NT2/D1 (cell line): ENCODE measurements at places on chromosomes 4 and X.

- DNase-seq = no peak
Observed at GRCh38 chr4:179607003-179607402, 2164.8 kb upstream of the AGA start.

- no peak for DNase-seq
Observed at GRCh38 chrX:124030520-124030919, 69.0 kb downstream of the STAG2 start.

GRCh38 chr4:114417214-114417613 is 181.4 kb upstream of the UGT8 start:
- DNase-seq = no peak

DNA sequence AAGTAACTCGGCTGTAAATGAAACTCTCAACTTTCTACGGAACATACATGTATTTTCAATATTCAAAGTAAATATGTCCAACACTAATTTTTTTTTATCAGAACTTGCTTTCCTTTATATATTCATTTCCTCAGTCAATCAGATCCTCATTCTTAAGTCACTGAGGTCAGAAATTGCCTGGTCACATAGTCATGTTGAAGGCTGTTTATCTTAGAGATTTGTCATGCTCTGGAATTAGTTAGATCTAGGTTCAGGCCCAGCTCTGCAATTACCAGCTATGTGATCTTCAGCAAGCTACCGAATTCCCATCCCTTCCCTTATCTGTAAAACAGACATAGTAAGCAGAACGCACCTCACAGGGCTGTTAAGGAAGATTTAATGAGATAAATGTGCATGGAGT is 228.8 kb downstream of the SPCS3 start:
- DNase-seq = no peak

DNA sequence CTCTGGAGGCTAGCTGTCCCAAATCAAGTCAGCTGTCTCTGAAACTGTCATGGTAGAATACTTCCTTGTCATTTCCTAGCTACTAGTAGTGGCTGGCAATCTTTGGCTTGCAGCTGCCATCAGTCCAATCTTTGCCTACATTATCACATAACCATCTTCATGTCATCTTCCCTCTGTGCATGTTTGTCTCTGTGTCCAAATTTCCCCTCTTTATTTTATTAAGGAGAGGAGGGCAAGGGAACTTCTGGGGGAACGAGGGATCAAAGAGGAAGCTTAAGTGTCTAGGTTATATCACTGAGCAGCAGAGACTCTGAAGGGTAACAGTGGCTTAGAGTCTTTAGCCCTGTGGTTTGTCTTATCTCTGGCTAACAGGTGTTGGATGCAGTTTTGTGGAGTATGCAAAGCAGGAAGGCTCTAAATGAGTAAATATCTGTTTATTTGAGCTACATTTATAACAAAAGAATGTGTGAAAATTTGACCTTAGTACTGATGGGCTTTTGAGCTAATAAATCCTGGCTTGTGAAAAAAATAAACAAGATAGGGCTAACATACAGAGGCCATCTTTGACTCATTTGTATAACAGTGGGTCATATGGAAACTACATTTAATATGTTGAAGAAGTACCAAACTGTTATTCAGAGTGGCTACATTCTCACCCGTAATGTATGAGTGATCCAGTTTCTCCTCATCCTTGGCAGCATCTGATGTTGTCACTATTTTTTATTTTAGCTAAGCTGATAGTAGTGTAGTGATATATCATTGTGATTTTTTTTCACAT is 49.4 kb upstream of the ENOX2 start:
- no peak for DNase-seq

DNA sequence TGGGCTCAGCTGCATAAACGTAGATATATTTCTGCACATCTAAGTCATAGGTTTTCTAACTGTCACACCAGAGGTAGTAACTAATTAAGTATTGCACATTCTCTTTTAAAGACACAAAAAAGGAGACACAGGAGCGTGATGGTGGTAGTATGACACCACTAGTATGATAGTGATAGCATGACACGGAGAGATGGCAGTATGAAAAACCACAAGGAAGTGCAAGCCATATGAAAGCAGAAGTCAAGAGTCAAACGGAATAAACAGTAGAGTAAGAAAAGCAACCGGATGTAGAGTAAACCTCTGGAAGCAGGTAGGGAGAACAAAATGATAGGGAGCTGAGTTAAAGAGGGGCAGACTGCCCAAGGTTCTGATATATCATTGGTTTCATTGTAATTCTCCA is 382.2 kb upstream of the INTU start:
- no peak for DNase-seq

GRCh38 chr4:146367347-146367746 is 153.0 kb downstream of the REELD1 start:
- DNase-seq = no peak

DNA sequence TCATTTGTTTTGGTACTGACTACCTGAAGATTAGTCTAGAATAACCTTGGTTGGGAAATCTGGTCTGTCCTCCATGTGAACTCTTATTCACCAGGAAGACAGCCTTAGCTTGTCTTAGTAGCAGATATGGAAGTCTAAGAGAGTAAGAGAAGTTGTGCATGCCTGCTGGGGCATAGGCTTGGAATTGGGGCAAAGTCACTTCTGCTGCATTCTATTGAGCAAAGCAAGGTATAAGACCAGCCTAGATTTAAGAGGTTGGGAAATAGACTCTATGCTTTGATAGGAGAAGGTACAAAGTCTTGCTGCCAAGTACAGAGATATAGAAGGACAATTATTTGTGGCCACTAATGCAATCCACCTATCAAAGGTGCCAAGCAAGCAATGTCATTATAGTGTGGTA is 464.0 kb upstream of the BOD1L1 start:
- DNase-seq = no peak

DNA sequence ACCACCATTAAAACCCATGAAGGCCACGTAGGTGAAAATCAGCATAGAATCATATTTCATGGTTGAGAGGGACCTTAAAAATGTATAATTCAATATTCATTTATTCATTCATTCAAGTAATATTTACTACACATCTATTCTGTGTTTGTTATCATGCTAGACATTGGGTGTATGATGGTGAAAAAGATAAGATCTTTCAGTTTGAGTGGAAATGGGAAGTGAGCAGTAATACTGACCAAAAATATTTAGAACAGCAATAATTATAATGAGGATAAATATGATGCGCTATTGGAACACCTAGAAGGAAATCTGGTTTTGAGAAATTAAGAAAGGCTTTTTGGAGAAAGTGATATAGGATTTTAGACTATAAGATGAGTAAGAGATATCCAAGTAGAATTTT is 28.0 kb downstream of the DKK2 start:
- DNase-seq = no peak

- no peak for DNase-seq
Observed at GRCh38 chrX:137562096-137562495, 3.8 kb upstream of the ZIC3 start.

DNA sequence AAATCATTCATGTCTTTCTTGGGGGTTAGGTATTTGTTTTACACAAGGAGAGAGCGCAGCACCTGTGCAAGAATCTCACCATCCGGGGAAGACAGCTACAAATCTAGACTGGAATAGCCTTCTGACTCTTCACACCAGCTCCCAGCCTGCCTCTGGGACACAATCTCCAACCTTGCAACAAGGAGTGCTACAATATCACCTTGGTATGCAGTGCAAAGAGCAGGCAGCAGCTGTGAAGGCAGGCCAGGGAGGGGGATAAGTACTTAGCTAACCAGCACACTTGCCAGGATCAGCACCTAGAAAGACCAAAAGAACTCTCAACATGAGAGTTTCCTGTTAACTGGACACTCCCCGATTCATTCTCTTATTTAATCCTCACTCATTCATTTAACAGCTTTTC is 235.3 kb downstream of the AR start:
- DNase-seq = no peak

DNA sequence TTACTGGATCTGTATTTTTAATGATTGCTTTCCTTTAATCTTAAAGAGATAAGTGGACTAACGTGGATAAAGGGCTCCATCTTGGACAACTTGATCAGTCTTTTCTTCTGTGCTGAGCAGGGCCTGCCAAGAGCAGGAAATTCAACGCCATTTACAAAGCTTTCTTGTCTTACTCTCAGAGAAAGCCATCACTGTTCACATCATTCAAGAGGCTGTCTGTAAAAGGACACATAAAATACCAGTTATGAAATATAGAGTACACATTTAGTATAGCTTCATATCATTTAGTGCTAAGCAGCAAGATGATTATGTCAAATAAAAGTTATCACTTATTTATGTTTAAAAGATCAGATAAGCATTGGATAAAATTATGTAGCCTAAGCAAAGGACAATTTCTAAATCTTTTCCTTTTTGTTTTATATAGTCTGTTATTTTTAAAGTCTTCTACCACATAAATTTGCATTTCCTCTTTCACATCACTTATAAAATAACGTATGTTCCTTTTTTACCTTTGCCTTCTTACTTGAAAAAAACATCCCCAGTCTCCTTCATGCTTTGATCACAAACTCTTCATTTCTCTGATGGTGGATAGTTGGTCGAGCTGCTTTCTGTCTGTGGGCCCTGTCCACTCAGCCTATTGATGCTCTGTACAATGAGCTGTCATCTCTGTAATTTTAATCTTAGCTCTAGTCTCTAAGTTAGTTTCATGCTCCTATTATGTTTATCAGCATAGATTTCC is 2.1 kb upstream of the CCNG2 start:
- DNase-seq = no peak

DNA sequence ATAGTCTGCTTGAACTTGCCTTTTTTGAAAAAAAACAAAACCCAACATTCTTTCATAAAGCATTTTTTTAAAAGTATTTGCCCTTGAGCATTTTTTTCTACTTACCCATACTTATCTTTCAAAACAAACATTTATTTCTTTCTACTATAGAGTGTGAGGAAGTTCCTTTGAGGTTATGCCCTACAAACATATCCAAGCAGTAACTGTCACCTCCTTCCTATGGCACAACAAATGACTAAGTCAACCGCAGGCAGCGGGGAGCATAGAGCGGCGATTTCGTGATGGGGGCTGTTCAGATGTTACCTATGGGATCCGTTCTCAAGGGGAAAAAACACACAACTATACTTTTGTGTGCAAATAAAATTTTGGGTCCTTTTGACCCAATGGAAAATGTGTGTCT is 19.4 kb downstream of the SPRY1 start:
- DNase-seq = no peak

GRCh38 chr4:177339477-177340374 is 30.1 kb downstream of the NEIL3 start:
- DNase-seq = no peak

DNA sequence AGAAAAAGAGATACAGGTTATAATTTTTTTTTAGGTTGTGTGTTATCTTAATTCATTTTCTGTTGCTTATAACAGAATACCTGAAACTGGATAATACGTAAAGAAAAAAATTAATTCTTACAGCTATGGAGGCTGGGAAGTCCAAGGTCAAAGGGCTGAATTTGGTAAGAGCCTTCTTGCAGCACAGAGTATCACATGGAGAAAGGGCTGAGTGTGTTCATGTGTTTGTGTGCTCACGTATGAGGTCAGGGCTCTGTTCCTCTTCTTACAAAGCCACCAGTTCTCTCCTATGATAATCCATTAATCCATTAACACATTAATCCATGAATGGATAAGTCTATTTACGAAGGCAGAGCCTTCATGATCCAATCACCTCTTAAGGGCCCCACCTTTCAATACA is 8.6 kb upstream of the RAB28 start:
- no peak for DNase-seq

DNA sequence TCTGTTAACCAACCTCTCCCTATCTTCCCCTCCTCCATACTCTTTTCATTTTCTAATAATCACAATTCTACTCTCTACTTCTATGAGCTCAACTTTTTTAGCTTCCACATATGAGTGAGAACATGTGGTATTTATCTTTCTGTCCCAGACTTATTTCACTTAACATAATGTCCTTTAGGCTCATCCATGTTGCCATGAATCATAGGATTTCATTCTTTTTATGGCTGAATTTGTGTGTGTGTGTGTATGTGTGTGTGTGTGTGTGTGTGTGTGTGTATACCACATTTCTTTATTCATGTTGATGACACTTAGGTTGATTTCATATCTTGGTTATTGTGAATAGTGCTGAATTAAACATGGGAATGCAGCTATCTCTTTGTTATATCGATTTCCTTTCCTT is 37.4 kb downstream of the RUFY3 start:
- DNase-seq = no peak

- DNase-seq = no peak
Observed at GRCh38 chrX:30373951-30374350, 64.8 kb upstream of the NR0B1 start.

DNA sequence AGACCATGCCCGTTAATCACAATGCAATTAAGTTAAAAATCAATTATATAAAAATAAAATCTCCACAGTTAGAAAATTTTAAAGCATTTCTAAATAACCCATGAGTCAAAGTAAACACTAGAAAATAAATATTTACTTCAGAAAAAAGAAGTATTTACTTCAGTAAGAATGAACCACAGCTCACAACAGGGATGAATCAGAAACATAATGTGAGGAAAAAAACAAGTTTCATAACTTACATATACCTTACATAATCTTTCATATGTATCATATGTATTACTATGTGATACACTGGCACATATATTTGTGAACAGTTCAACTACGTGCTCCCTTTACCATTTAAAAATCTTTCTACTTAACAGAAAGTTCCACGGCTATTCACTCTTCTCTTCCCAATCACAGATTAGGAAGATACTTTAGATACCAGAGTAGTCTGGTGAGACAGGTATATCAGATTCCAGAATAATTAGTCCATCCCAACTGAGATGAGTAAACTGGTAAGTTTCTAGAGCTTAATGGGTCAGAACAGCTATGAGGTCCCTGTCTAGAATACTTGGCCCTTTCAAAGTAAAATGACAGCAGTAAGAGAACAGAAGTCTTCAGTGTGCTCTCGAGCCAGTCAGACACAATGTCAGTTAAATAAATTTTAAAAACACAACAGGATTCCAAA is 70.3 kb downstream of the SH3RF1 start:
- DNase-seq = no peak

GRCh38 chrX:70553516-70553915 is 108.9 kb downstream of the DLG3 start:
- DNase-seq = no peak

DNA sequence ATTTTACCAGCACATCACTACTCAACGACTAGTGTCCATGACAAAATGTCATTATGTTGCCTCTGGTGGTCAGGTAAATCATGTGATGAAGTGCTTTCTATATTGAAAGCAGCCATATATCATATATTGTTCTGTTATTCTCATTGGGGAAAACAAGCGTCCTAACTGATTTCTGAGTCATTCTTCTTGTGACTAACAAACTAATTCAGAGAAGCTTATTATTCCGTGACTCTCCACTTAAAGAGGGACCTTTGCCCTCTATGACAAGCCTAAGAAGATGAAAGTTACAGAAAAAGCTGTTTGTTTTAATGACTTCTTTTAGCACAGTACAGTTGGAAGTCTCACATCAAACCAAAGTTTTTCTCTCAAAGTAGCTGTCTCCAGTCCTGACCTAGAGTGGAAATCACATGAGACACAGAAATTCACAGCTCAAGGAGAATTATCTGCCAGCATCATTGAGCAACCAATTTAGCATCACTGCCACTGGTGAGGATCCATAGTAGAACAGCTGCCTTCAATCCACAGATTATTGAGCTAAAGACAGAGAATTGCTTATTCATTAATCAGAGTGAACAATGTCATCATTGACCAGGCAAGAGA is 36.4 kb downstream of the ASB9 start:
- no peak for DNase-seq

- DNase-seq = no peak
Observed at GRCh38 chr4:159543831-159544230, 441.0 kb downstream of the RAPGEF2 start.
